ENCODE measurements at places on chromosomes 3 and 15. TPM values are rescaled to one million over a fixed set of nuclear protein-coding genes. Genes with fewer than 3 reads are reported as not detected.

The KNG1 gene
- not detected for total RNA-seq

The KBTBD8 gene
- total RNA-seq = 9.2 TPM

The CKMT1A gene
- total RNA-seq = not detected

The TRAIP gene
- 24.0 TPM for total RNA-seq

The KNL1 gene
- 43.8 TPM for total RNA-seq

The MED12L gene
- 0.68 TPM for total RNA-seq

The TTC23 gene
- total RNA-seq = 0.61 TPM

The CCDC174 gene
- total RNA-seq = 28.8 TPM

The ENTPD3 gene
- total RNA-seq = not detected

The ARHGAP31 gene
- 1.7 TPM for total RNA-seq

The CHL1 gene
- not detected for total RNA-seq

The GRK7 gene
- not detected for total RNA-seq

DNA sequence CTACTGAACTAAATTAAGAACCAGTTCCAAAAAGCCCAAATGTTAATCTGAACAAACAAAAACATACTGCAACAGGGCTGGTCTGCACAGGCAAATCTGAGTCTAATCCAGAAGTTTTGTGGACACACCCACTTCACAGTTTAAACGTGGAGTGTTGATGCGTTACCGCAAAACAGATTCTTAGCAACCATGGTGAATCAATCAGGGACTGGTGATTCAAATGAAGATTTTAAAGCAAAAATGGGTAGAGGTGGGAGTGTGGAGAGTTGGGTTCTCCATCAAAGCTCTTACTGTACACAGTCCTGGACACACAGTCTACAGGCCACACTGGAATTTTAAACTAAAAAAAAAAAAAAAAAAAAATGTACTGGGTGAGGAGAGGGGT lies 5.2 kb downstream of the ANXA2 start:
- H3K36me3 ChIP-seq = peaks cover 29% of the 10 kb centered on the region
- no peak overlapping the region for H3K27ac ChIP-seq
- no peak for DNase-seq
- H3K4me3 ChIP-seq = no peak overlapping the region

GRCh38 chr3:66196633-66197032 lies 24.2 kb upstream of the SLC25A26 start:
- no peak for DNase-seq
- H3K36me3 ChIP-seq = no peaks in the 10 kb centered on the region
- no peak overlapping the region for H3K4me3 ChIP-seq
- H3K27me3 ChIP-seq = peaks cover 16% of the 10 kb centered on the region

DNA sequence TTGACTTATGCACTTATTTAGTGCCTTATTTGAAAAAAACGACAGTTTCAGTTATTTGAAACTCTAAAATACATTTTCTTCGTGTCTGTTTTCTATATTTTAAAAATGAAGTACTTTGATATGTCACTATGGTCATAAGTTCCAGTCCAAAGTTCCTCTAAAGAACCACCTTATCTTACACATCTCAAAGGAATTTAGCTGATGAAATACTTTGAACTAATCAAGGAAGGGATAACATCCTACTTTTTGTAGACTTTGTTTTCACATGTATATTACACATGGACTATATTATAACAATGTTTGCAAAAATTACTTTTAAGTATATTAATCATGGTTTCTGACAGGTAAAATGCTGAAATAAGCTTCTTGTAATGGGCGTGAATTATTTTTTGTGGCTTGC lies 265.8 kb upstream of the ZNF717 start:
- H3K36me3 ChIP-seq = no peaks in the 10 kb centered on the region
- no peak overlapping the region for H3K4me3 ChIP-seq
- no peaks in the 10 kb centered on the region for H3K27me3 ChIP-seq

DNA sequence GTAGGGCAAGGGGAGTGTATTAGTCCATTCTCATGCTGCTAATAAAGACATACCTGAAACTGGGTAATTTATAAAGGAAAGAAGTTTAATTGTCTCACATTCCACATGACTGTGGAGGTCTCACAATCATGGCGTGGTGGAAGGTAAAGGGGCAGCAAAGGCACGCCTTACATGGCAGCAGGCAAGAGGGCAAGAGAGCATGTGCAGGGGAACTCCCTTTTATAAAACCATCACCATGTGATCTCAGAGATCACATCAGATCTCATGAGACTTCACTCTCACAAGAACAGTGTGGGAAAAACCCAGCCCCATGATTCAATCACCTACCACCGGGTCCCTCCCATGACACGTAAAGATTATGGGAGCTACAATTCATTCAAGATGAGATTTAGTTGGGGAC lies 41.4 kb downstream of the SUMF1 start:
- no peaks in the 10 kb centered on the region for H3K4me1 ChIP-seq
- peaks cover 13% of the 10 kb centered on the region for H3K36me3 ChIP-seq
- no peaks in the 10 kb centered on the region for H3K27me3 ChIP-seq
- H3K27ac ChIP-seq = no peak overlapping the region

DNA sequence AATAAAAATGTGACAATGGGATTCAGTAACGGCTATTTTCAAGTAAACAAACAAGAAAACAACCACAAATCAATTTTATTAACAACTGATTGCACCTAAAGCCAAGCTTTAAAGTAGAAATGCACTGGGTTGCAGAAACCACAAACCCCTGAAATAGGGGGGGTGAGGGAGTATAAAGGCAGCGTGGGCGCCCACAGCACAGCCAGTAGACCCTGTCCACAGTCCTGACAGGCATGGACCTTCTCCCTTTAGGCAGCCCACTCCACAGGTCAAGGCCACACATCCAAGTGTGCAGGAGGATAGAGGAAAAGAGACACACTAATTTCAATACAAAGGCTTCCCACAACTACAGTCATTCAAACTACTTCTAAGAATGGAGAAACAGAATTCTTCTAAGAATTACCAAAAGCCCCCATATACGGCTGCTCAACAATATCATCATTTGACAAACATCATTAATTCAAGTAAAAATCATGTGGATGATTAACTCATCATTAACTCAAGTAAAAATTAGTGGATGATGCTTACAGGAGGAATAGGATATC lies 48.7 kb downstream of the CHSY1 start:
- peaks cover 73% of the 10 kb centered on the region for H3K4me1 ChIP-seq
- peak overlapping the region; percentile 72 for H3K4me3 ChIP-seq
- DNase-seq = no peak
- H3K27ac ChIP-seq = peak overlapping the region; percentile 79
- H3K36me3 ChIP-seq = peaks cover 11% of the 10 kb centered on the region

DNA sequence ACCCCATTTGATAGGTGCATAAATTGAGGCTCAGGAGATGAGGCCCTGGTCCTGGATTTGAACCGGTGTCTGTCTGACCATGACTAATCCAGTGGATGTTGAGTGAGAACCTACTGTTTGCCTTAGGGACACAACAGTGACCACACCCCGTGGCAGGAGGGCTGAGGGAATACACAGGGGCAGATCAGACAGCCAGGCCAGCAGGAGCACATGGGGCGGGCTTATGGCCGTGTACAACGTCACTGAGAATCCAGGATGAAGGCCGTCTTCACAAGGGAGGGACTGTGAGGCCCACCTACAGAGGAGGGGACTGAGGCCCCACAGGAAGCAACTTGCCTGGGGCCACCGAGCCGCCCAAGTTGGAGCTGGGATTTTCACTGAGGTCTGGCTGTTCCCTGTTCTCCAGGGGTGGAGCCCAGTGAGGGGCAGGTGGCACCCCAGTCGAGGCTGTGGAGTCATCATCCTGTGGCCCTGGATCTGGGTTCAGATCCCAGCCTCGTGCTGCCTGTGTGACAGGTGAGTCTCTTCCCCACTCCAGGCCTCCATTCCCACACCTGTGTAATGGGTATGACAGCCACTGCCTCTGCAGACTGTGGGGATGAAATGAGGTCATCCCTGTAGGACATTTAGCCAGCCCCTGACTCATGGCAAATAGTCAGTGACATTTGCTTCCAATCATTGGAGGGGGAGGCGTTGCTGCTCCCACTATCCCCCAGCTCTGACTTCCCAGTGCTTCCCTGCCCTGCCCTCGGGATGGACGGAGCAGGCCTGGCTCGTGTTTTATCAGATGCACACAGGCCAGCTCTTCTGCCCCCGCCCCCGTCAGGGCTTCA lies 6.3 kb upstream of the PLXND1 start:
- peaks cover 21% of the 10 kb centered on the region for H3K27me3 ChIP-seq
- DNase-seq = no peak
- no peak overlapping the region for H3K4me3 ChIP-seq
- no peak overlapping the region for H3K27ac ChIP-seq

DNA sequence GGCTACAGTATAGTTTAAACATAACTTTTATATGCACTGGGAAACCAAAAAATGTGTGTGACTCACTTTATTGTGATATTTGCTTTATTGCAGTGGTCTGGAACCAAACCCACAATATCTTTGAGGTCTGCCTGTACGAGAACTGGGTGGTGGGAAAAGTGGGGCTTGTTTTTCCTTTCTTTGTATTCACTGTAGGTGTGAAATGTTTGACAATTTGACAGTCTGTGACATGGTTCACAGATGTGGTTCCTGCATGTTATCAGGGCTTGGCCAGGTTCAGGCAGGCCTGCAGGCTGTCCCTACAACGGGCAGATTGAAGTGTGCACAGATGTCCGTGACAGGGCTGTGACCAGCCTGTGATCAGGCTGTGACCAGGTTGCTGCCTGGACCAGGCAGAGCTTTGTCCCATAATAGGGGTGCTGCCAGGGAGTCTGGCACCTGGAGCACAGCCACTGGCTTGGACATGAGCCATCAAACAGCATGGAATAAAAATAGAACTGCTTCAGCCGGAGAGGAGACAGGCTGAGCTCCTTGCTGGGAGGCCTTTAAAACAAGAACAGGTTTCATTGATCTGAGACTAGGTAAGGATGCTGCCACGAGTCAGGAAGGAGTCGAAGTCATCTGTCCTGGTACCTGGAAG lies 61.0 kb downstream of the KLF13 start:
- peak overlapping the region; percentile 52 for H3K4me3 ChIP-seq
- peak; percentile 54 for DNase-seq
- peaks cover 50% of the 10 kb centered on the region for H3K4me1 ChIP-seq
- H3K36me3 ChIP-seq = peaks cover 27% of the 10 kb centered on the region

- no peak for DNase-seq
- H3K36me3 ChIP-seq = no peaks in the 10 kb centered on the region
- no peak overlapping the region for H3K27ac ChIP-seq
Measured at GRCh38 chr15:51677021-51677420, 4.3 kb upstream of the SCG3 start.

- peaks cover 2% of the 10 kb centered on the region for H3K27me3 ChIP-seq
- H3K4me1 ChIP-seq = no peaks in the 10 kb centered on the region
Measured at GRCh38 chr3:55729546-55729945, 242.4 kb upstream of the WNT5A start.

- H3K36me3 ChIP-seq = no peaks in the 10 kb centered on the region
- no peaks in the 10 kb centered on the region for H3K27me3 ChIP-seq
- H3K4me1 ChIP-seq = peaks cover 50% of the 10 kb centered on the region
- DNase-seq = no peak
- H3K4me3 ChIP-seq = peak overlapping the region; percentile 99
- peak overlapping the region; percentile 100 for H3K27ac ChIP-seq
Measured at GRCh38 chr3:141311170-141311495, 57.2 kb upstream of the ZBTB38 start.

- H3K4me3 ChIP-seq = no peak overlapping the region
- no peaks in the 10 kb centered on the region for H3K4me1 ChIP-seq
- DNase-seq = no peak
- no peak overlapping the region for H3K27ac ChIP-seq
- H3K36me3 ChIP-seq = no peaks in the 10 kb centered on the region
Measured at GRCh38 chr3:78754066-78754743, 1013.6 kb downstream of the ROBO1 start.

- no peak for DNase-seq
- H3K4me1 ChIP-seq = no peaks in the 10 kb centered on the region
- no peak overlapping the region for H3K27ac ChIP-seq
- H3K36me3 ChIP-seq = no peaks in the 10 kb centered on the region
- peaks cover 3% of the 10 kb centered on the region for H3K27me3 ChIP-seq
- H3K4me3 ChIP-seq = no peak overlapping the region
Measured at GRCh38 chr15:57556040-57556439, 35.7 kb upstream of the MYZAP start.

GRCh38 chr3:173826901-173827609 lies 429.5 kb downstream of the NLGN1 start:
- no peaks in the 10 kb centered on the region for H3K36me3 ChIP-seq
- no peaks in the 10 kb centered on the region for H3K27me3 ChIP-seq
- DNase-seq = no peak
- no peaks in the 10 kb centered on the region for H3K4me1 ChIP-seq

- peaks cover 5% of the 10 kb centered on the region for H3K4me1 ChIP-seq
- no peak overlapping the region for H3K4me3 ChIP-seq
- H3K36me3 ChIP-seq = no peaks in the 10 kb centered on the region
Measured at GRCh38 chr15:101065570-101066221, 146.5 kb downstream of the LRRK1 start.

DNA sequence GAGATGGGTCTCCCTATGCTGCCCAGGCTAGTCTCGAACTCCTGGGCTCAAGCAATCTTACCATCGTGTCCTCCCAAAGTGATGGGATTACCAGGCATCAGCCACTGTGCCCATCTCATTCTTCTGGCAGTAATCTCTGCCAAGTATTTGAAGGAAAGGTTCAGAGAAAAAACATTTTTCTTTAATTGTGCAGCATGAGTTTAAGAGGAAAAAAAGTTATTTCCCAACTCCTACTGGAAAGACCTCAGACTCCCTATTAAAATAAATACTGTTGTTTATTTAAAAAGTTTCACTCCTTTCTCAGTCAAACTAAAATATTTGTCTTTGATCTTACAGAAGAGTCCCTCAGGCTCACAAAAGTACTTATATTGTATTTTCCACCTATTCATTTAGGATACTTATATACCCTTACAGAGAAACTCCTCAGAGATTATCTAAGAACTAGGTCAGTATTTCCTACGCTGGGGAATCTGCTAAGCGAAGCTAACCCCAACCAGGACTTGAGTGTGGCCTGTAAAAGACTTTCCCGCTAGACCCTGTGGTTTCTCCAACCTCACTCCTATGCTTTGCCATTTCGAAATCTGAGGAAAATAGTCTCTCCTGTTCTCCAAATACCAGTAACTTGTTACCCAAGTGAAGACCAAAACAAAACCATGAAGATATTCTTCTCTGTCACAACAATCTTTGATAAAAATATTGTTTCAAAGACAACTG lies 28.7 kb downstream of the WWTR1 start:
- H3K4me3 ChIP-seq = no peak overlapping the region
- H3K27ac ChIP-seq = no peak overlapping the region
- H3K36me3 ChIP-seq = no peaks in the 10 kb centered on the region
- no peak for DNase-seq
- H3K27me3 ChIP-seq = peaks cover 11% of the 10 kb centered on the region
- H3K4me1 ChIP-seq = no peaks in the 10 kb centered on the region

DNA sequence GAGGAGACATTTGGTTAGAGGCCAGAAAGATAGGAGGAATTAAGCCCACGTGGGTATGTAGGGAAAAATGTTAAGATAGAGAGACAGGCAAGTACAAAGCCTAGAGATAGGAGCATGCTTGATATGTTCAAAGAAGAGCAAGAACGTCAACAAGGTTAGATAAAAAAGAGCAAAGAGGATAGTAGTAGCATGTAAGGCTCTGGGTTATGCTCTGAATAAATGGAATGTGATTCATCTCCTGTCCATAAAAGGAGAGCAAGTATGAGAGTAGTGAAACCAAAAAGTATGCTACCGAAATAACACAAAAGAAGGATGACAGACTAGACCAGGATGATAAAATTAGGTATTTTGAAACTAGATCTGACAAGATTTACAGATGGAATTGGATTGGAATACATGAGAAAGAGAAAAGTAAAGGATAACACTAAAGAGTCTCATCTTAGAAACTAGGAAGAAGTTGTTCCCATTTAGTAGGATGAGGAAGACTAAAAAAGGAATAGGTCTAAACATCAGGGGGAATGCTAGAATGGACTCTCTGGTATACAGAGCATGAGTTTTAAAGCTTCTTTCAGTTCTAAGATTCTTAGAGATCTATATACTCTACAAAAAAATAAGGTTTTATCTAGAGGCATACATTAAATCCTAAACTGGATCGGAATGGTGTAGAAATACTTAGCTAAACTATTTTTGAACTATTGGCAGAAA lies 59.1 kb downstream of the TRPM7 start:
- no peak for DNase-seq
- peaks cover 7% of the 10 kb centered on the region for H3K36me3 ChIP-seq
- no peak overlapping the region for H3K4me3 ChIP-seq
- no peaks in the 10 kb centered on the region for H3K27me3 ChIP-seq
- H3K27ac ChIP-seq = no peak overlapping the region

All from activated naive CD8-positive, alpha-beta T cell treated with anti-CD3 and anti-CD28 coated beads, Interleukin-2, amount 10 ng/mL, durations not matched to agents 7 days and 5 days (primary cell).